Activated effector memory CD4-positive, alpha-beta T cell treated with Interleukin-2 at 50 U/mL for 16 hours (primary cell): ENCODE measurements at places on chromosomes 5 and 9.

GRCh38 chr5:167261309-167262100 is 1029.9 kb upstream of the WWC1 start:
- DNase-seq = no peak

GRCh38 chr5:135831851-135832555 is 2.5 kb upstream of the SLC25A48 start:
- no peak for DNase-seq

DNA sequence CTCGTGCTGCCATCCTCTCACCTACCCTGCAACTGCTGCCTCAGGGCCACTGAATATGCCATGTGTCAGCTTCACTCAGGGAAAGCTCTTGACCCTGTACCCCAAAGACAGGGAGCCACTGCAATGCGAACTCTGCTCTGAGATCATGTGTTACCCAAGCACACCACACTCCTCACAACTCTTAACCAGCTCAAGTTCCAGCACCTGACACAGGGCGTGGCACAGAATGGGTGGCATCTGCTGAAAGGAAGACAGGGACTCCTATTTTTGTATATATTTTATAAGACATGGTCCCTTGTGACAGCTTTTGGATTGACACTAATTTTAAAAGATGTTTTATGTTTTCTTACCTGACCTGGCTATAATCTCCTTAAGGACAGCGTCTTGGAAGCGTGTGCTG is 10.7 kb downstream of the PHYKPL start:
- no peak for DNase-seq

DNA sequence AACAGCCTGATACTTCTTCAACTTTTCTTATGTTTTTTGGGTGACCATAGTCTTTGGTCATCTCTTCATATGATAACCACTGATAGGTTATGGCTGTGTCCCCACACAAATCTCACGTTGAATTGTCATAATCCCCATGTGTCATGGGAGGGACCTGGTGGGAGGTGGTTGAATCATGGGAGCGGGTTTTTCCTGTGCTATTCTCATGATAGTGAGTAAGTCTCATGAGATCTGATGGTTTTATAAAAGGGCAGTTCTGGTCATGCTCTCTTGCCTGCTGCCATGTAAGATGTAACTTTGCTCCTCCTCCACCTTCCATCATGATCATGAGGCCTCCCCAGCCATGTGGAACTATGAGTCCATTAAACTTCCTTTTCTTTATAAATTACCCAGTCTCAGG is 8.7 kb downstream of the RHOBTB3 start:
- no peak for DNase-seq

- DNase-seq = no peak
Observed at GRCh38 chr9:93086447-93087224, 9.4 kb upstream of the CARD19 start.

GRCh38 chr9:16501141-16501540 is 369.3 kb downstream of the BNC2 start:
- no peak for DNase-seq

DNA sequence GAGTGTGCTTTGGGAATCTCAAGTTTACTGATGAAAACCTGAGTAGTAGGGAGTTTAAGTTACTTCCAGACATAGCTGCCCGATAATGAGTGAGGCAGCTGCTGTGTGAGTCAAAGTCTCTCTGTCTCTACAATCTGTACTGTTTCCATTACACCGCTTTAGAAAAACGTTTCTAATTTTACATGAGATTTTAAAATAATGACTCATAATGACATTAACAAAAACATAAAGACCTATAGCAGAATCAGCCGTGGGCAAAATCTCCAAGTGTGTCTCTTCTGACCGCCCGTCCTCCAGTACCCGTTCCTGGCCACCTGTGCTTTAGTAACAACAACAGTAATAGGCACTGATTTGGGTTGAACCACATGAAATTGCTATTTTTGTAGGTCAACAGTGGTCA is 69.6 kb upstream of the PRRC1 start:
- no peak for DNase-seq

DNA sequence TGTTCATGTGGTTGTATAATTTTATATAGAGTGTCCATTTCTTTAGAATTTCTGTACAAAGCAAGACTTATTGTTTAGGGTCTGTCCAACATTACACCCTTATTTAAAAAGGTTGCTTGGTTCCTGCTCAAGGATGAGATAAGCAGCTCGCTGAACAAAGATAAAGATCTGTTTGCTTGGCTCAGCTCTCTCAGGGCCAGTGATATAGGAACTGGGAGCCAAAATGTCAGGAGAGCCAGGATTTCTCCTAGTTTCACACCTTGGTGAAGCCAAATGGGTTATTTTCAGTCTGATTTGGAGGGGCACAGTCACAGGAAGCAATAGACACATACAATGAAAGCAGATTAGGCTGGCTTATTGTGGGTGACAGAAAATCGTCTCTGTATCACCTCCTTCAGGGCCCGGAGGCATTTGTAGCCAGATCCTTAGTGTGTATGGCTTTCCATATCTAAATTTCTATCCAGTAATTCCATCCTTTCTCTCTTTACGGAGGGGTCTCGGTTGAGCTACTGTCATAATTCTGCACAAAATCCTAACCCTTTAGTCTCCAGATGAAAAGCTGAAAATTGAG is 396.4 kb downstream of the TMEM232 start:
- no peak for DNase-seq

DNA sequence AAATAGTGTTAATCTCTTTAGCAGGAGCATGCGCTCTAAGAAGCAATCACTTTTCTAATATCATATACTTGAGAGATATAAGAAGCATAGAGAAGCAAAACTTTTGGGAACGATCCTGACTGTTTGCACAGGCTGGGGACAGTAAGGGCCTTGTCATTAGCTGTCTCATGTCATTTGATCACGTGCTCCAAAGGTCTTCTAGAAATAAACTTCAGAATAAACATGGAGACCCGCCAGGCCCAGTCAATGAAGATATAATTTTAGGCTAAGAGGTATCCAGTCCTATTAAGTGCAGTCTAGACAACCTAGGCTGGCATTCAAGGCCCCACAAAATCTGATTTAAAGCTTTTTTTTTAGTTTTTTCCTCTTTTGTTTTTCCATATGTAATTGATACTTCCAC is 111.0 kb upstream of the APC start:
- DNase-seq = no peak

- DNase-seq = no peak
Observed at GRCh38 chr9:119453980-119454379, 84.7 kb upstream of the BRINP1 start.

DNA sequence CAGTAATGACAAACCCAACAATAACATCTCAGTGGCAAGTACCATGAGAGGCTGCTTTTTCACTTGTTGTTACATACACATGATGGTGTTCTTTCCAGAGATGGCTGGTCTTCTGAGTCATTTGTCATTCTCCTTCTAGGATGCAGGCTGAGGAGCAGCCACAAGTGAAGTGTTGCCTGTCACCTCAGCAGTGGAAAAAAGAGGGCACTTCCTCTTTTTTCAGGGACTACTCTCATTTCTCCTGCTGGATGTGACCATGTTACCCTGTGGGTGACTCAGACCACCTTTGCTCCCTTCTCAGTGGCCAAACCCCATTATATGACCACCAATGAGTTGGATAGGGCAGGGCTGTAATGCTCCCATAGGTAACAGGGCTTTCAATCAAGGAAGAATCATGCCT is 587.0 kb upstream of the ADAMTS16 start:
- DNase-seq = no peak

GRCh38 chr5:21145376-21145775 is 1157.4 kb upstream of the CDH18 start:
- DNase-seq = no peak

GRCh38 chr5:38433160-38433861 is 123.1 kb downstream of the LIFR start:
- DNase-seq = no peak

GRCh38 chr5:105868038-105868780 is 1802.5 kb downstream of the EFNA5 start:
- no peak for DNase-seq

DNA sequence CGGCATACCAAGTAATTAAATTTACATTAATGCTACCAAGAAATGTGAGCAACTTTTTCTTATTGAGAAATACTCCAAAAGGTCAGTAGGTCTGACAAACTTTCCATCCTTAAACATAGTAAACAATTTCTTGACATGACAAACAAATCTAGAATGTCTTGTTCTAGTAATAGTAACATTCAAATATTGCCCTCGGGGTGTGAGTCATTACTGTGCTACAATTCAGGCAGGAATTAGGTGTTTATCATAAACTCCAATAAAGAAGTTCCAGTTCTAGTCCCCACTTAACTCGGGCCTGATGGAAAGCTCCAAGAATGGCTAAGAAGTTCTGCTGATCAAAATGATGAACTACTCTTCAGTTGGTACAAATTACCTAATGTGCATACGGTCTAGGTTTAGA is 235.6 kb upstream of the TUSC1 start:
- DNase-seq = no peak

DNA sequence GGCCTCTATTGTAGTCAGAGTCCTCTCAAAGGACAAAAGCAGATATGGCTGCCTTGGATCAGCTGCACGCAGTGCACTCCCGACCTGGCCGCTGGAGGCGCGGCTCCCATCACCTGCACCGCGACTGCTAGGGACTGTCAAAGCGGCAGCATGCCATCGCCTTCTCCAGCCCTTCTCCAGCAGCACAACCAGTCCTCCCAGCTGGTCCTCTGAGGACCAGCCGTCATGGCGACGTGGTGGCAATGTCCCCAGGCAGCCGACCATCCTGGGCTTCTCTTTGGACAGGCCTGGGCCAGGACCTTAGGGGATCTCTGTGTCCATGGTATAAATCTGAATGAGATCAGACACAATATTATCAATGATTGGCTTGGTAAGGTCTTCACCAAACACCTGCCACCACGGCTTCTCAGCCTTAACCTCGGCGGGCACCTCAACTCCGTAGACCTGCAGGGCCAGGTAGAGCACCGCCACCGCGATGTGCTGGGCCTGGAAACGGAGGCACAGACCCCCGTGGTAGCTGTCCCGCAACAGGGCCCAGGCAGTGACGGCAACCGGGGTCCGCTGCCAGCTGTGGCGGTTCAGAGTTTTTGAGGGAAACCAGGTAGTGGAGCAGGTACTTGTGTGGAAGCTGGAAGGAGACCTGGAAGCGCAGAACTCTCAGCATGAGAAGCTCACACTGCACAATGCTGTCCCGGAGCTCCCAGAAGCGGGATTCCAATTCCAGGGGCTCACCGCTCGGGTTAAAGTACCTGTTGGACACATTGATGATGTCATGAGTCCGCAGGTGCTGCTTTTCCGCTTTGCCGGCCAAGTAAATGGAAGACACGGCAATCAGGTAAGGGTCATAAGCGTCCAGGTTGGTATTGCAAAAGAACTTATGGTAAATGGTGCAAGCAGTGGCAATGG is 8.5 kb downstream of the DUSP1 start:
- no peak for DNase-seq
